Activated T-helper 1 cell treated with anti-CD3 and anti-CD28 coated beads, Interleukin-12 subunit alpha, Interleukin-12 subunit beta, Interleukin-2, Interleukin-4 antibody, amounts not matched to agents 30 ng/mL and 10 ng/mL and 1 ng/mL, durations not matched to agents 14 hours and 24 hours and 36 hours (primary cell): ENCODE measurements at places on chromosomes 4 and X. TPM values are rescaled to one million over a fixed set of nuclear protein-coding genes. Genes with fewer than 3 reads are reported as not detected.

- DNase-seq = no peak
These were observed 12.1 kb upstream of the ETNPPL start for GRCh38 chr4:108774809-108775530.

DNA sequence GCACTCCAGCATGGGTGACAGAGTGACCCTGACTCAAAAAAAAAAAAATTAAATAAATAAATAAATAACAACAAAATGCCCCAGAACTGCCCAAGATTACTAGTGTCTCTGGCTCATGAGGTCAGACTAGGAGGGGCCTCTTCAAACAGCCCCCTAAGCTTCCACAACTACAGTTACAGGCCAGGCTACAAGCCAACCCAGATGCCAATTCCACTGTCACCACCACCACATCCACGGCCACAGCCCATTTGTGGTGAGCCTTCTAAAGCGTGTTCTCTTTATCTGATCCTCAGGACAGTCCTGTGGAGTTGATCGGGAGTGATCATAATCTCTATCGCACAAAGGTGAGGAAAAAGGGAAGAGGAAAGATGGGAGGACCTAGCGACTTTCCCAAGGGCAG is 36.6 kb downstream of the IGFBP7 start:
- no peak for DNase-seq

DNA sequence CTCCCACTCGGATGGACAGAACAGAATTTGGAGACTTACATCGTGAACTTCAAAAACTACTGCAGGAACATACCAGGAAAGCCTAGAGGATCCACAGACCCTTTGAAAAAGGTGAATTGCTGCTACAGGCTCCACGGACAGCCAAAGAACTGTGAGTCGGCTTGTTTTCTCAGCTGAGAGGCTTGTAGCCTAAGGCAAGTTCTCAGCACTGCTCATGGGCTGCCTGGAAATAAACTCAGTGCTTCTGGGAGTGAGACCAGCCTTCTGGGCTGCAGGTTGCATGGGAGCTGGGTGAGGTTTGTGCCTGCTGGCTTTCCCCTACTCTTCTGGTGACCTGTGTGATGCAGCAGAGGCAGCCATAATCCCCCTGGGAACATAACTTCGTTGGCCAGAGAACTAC is 1397.6 kb downstream of the FAM133A start:
- DNase-seq = no peak

GRCh38 chr4:4810092-4810774 is 49.2 kb upstream of the MSX1 start:
- DNase-seq = no peak

Gene MAOA
- total RNA-seq = 0.54 and 0.57 TPM in 2 replicates
